ENCODE measurements at places on chromosomes 2 and 18.

GRCh38 chr2:18402-19271, 27.7 kb downstream of the FAM110C start:
- no peak for DNase-seq

DNA sequence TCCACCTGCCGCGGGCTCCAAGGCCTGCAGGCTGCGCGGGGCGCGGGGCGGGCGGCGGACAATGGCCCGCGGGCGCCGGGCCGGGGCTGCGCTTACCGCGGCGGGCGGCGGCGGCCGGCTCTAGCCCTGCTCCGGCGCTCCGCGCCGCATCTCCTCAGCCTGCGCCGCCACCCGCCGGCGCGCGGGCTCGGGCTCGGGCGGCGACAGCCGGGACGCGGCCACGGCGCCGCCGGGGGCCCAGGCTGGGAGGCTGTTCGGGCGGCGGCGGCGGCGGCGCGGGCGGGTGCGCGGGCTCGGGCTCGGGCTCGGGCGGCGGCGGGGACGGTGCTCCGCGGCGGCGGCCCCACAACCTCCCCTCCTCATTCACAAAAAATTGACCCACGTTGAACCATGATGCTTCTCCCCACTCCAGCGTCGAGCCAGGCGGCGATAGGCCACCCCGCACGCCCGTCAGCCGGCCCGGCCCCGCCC, at the start of gene HDAC4:
Gene HDAC4 (minus strand): TSS at position 425 of the 471 bp plus-strand sequence. CDS start 48,321 bp downstream, outside the sequence.
- no peak for DNase-seq

DNA sequence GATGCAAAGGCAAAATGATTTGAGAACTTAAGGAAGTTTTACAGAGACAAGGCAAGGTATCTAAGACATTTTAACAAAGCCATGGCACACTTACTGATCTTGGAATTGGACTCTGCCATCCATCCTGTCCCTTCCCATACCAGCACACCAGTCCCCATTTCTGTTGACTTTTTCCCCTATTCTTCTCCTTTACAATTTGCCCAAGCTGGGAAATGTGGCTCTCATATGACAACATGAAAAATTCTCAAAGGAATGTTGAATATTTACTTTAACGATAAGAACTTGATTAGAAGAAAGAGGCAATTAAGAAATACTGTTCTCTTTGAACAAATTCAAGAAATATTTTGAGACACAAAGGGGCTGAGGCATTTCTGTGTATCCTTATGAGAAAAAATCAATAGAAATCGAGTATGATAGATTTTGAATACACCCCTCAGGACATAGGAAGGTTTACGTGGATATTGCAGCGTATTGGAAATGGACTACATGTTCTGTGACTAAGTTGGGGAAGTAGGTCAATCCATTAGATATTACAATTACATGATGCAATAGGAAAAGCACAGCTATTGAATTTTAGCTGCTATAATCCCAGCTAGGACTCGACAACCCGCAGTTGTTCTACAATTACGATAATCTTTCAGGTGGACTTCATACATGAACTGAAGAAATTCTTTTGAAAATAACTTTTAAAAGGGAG, 201.6 kb downstream of the TRIB2 start:
- no peak for DNase-seq

DNA sequence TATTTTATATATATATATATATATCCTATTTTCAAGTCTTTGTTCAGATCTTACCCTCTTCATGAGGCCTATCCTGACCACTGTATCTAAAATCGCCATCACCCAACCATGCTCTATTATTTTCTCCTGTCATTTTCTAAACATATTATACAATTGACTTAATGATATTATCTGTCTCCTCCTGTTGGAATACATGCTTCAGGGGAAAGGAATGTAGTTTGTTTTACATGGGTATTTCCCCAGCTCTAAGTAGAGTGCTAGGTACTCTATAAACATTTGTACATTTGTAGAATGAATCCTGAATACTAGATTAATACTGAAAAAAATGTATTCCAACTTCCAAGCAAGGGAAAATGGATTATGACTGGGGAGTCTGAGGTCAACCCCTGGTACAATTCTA, 26.2 kb downstream of the TTC21B start:
- no peak for DNase-seq

DNA sequence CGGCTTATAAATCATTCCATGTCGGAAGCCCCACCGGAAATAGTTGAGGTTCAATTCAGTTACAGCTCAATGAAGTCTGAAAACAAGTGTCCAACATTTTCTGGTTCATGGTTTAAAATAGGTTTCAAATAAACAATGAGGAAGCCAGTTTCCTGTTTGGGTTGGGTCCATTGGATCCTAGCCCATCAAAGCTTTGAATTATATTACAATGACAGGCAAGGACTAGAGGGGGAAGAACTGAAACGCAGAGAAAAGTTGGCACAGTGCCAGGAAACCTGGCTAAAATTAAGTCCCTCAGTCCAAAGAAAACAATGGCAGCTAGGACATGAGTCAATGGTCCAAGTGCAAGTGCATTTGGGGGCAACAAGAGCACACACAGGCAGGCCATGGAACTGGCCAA, 32.0 kb downstream of the SLC14A1 start:
- DNase-seq, result no peak

DNA sequence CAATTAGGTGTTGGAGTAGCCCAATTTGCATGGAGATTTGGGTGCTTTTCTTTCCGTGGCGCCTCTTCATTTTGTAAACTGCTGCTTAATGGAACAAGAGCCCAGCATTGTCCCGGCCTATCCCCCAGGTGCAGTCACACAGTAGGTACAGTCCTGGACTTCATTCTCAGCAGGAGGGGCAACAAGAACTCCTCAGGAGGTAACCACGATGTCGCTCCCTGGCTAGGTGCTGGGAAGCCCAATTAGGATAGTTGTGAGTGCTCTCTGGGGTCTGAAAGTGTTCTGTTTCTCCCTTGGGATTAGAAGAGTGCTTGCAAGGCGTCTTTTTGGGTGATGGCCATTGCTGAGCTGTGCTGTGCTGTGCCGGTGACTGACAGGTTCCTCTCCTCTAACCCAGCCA, 53.8 kb downstream of the CABLES1 start:
- DNase-seq, result no peak

DNA sequence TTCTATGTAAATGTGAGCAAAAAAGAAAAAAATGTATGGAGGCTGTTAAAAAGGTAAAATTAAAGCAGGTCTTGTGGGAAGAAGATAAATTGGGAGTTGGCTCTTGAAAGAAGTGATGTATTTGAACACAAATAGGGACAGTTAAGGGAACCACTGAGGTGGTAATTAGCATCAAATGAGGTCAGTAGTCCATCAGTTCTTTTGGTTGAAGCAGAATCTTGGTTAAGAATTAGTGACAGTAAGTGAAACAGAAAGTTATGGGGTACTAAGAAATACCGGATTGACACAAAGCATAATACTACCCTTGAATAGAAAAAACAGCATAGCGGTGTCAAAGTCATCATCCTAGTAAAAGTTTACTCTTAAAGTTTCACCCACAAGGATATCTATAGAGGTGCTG, 352.6 kb upstream of the VRK2 start:
- DNase-seq, result no peak

GRCh38 chr18:6327895-6328620, 86.7 kb downstream of the L3MBTL4 start:
- DNase-seq, result no peak

DNA sequence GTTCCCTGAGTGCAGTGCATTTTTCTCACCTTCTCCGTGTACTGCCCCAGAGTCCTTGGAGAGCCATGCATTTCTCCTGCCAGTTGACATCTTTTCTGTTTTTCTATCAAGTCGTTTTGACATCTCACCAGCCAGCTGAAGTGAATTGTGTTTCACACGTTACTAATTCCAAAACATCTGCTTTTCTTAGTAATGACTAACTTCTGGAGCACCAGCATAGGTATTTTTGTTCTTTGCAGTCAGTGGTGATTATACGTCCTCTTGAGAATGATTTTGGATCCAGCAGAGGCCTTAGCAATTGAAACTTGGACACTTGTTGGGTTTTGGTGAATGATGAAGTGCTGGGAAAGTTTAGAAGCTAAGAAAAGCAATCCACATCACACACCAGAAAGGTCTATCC, 112.5 kb downstream of the PIK3C3 start:
- no peak for DNase-seq

DNA sequence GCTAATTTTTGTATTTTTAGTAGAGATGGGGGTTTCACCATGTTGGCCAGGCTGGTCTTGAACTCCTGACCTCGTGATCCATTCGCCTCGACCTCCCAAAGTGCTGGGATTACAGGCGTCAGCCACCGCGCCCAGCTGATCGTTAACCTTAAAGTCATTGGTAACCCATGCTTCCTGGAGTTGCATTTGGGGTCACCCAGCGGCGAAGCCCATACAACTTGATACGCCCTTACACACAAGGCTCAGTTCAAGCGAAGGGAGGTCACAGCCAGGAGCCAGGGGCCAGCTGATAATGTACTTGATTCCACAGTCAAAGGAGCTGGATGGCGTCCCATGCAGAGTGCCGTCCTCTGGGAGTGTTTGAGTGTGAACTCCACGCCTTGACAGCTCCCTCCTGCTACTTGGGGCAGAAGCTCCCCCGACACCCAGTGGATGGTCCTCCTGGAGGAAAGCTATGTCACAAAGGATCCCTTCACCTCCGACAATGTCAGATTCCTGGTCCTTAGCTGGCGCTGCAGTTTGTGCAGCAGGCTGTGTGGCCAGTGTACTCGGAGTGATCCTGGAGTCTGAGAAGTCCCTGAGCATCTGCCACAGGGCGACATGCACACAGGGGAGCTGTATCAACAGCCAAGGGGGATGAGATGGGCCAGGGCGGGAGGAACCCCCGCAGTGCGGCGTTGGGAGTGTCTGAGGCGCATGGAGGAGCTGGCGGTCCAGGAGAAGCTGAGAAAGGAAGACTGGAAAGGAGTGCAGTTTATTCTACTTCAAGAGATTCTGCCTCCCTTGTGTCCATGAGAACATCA, 7.9 kb downstream of the CLHC1 start:
- DNase-seq, result no peak

GRCh38 chr2:107215401-107216350, 329.7 kb upstream of the ST6GAL2 start:
- no peak for DNase-seq

DNA sequence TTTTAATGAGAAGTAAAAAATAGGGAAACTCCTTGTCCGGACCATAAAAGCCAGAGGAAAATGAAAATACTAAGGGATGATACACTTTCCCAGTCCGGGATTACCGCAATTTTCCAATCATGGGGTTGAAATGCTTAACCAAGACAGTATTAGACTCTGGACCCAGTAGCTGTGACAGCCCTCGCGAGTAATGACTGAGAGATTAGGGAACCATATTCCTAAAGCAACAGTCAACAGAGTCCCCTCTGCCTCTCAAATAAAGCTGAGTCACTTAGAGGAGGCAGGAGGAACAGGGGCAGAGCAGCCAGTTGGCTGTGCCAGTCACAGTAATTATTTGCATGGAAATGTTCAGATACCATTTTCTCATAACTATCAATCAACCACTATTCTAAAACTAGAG, 34.8 kb downstream of the GPATCH11 start:
- no peak for DNase-seq

DNA sequence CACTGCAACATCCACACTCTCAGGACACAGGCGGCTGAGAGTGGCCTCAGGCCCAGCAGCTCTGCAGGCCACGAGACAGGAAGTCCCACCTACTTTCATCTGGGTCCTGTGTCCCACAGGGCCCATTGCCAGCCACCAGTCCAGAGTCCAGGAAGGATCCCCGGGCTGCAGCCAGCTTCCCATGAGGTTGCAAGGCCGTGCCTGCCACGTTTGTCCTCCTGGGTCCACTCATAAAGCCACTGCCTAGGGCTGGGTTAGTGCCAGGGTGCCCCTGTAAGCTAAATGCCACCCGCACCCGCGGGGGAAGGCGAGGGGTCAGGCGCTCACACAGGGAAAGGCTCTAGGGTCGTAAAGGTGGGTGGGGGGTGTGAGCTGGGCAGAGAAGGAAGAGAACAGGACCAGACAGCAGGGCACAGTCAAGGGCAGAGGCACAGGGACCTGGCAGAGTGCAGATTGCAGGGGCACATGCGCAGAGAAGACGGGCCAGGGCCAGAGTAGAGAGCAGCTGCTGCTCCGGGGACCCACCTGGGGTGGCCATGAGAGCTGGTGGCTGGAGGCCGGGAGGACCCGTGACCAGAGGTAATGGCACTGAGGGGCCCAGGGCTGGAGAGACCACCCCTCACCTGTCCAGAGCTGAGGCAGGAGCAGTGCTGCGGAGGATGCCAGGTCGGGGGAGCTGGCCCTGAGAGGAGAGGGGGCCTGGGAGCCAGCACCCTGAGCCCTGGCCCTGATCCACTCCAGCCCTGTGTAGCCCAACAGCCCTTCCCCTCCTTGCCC, 8.0 kb downstream of the AGXT start:
- no peak for DNase-seq

DNA sequence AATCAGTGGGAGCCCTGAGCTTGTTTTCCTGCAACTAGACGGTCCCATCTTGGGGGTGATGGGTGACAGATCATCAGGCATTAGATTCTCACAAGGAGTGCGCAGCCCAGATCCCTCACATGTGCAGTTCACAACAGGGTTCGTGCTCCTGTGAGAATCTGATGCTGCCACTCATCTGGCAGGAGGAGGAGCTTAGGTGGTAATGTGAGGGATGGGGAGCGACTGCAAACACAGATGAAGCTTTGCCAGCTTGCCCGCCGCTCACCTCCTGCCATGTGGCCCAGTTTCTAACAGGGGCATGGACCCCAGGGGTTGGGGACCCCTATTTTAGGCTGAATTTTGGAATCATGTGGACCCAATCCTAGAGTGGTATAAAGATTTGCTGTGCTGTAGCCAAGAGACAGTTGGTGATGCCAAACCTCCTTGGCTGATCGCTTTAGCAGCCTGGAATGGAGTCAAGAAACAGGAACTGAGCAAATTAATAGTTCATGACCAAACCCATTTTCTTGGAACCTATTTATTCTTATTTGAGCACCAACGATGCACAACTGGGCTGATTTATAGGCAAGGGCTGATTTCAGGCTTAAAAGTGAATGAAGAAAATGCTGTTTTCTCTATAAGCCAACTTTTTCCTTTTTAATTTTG, 25.7 kb downstream of the LPIN1 start:
- no peak for DNase-seq

GRCh38 chr2:16055848-16056580, 115.7 kb downstream of the MYCN start:
- no peak for DNase-seq

DNA sequence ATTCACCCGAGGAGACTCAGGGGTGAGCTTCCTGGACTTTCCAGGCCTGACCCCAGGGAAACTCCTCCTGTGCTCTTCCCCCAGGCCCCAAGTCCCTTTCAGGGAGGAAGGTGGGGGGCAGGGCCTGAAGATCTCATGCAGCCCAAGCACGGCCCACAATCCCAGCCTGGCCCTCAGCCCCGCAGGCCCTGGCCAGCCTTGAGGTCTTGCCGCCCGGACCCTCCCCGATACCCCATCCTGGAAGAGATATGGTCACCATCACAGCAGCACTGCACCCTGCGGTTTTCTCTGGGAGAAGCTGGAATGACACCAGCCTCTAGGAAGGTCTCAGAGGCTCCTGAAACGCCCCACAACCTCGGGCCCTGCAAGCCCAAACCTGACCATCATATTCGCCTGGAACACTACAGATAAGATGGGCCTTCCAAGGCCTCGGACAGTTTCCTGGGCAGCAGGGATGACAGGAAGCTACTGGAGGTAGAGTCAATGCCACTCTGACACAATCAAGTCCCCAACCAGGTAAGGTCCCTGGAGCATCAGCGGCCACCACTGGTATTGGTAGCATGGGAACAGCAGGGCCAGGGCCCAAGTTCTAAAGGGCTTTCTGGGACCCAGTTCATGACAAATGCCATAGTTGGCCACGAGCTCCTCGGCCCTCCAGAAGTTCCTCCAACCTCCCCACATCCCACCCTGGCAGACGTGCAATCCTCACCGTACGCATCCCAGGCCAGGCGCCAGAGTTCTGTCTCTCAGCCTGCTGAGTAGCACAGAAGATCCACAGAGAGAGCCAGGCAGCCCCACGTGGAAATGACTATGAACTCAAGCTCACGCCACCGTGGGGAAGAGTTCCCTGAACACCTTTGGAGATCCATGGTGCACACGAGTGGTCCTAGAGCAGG, 8.6 kb downstream of the SDC1 start:
- no peak for DNase-seq
